Ecto neural progenitor cell (in vitro differentiated cells): ENCODE measurements at places on chromosomes 3 and 15.

DNA sequence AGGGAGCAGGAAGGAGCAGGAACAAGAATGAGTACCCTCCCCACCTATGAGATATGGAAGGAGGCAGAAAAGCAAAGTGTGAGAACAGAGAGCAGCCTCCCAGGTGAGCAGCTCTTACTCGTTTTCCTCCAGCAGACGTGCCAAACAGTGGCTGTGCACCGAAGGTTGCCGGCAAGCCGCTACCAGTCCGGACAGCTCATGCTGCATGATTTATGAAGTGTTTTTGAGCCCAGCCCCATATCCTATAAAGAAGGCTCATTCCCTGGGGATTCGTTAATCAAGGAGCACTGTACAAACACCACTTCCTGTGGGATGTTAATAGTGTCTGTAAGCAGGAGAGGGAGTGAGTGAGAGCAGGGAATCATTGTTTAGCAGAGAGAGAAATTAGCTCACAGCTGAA is 118.3 kb upstream of the FOXB1 start:
- DNase-seq, result no peak

DNA sequence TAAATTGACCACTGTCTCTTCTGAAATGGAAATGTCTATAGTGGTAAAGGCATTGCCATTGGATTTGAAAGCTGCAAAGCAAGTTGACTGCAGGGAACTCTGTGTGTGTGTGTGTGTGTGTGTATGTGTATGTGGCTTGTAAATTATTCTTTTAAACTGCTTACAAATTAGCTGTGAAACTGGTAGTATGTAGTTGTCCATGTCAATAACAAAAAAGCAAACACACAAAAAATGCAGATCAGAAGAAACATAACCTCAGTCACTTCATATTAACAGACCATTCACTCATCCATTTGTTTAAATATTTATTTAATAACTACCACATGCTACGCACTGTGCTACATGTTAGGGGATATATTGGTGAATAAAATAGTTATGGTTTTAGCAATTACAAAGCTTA is 837.7 kb downstream of the FHIT start:
- DNase-seq, result no peak

DNA sequence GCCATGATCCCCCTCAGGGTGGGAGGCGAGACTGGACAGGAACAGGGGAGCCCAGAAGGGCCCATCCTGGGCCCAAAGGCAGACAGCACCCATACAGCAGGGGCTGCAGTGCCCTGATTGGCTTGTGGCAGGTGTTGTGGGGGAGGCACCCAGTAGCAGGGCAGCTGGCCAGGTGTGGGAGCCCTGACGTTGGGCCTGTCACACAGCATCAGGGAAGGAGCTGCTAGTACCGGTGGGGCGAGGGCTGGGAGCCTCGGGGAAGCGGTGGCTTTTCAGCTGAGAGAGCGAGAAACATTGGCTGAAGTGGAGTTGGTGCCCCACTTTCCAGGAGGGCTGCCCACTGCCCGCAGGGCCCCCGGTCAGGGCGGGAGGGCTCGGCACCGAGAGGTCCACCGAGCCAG is 19.7 kb upstream of the CYP11A1 start:
- DNase-seq, result no peak

DNA sequence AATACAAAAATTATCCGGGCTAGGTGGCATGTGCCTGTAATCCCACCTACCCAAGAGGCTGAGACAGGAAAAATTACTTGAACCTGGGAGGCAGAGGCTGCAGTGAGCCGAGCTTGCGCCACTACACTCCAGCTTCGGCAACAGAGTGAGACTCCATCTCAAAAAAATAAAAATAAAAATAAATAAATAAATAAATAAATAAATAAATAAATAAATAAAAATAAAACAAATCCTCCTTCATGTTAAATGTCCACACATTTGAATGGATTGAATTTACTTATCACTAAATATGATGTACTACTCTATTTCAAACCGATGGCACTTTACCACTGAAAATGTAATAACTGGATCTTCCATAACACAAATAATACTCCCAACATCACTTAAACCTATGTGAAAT is 36.3 kb downstream of the ZBTB20 start:
- no peak for DNase-seq

DNA sequence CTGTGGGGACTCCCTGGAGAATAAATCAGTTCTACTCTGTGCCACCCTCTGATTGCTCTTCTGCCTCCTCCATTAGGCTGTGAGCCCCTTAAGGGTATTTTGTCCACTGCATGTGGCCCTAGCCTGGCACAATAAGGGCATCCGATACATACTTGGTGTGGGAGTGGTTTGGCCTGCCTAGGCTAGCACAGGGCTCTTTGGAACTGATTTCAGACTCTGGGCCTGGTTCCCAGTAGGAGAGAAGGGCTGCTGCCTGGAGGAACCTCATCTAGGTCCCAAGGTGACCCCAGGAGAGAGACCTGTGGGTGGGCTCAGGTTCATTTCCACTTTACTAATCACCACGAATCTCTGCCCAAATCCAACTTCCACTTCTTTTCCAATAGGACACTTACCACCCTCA is 5.3 kb upstream of the CTDSPL start:
- no peak for DNase-seq

GRCh38 chr3:135368316-135368715 is 573.3 kb downstream of the EPHB1 start:
- DNase-seq, result no peak

DNA sequence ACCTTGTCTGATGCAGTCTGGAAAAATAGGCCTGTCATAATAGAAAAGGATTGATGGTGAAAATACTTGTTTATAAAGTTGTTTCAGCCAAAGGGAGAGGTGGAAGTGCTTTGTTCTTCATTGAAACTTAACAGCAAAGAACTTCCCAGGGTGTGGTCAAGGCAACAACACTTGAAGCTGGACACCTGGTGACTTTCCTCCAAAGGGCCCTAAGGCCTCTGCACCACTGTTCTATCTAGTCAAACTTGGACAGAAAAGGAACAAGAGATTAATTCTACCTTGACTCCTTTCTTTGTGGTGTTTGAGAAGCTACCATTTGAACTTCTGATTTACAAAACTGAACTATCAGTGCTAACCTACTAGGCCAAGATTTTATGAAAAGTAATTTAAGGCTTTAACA is 102.0 kb downstream of the CMSS1 start:
- DNase-seq, result no peak

DNA sequence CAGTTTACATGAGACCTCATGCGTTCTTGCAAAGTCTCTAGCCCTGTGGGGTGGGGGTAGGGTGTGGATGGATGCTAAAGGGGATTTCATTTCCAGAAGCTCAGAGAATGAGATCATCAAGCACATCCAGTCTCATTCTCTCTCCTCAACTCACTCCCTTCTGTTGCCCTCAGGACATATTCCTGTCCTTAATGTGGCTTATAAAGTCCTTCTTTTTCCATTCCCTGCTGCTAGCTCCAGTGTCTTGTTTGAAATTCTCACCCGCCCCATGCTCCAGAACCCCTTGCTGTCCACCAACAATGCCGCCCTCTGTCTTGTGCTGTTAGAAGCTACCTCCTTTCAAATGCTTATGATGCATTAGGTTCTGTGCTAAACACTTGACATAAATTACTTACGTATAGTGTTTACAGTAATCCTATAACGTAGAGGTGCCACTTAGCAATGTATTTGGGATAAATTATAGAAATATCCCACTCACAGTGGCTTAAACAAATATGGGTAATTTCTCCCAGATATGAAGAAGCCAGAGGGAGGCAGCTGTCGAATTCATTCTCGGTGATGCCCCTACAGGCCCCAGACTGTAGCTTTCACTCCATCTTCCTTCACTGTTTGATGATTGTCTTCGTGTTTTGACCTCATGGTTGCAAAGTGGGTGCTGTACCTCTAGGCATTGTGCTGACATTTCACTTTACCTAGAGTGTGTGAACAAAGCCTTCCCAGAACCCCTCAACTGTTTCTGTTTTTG is 273.1 kb upstream of the TBL1XR1 start:
- DNase-seq, result no peak

GRCh38 chr3:40975711-40976121 is 223.6 kb upstream of the CTNNB1 start:
- DNase-seq, result no peak

DNA sequence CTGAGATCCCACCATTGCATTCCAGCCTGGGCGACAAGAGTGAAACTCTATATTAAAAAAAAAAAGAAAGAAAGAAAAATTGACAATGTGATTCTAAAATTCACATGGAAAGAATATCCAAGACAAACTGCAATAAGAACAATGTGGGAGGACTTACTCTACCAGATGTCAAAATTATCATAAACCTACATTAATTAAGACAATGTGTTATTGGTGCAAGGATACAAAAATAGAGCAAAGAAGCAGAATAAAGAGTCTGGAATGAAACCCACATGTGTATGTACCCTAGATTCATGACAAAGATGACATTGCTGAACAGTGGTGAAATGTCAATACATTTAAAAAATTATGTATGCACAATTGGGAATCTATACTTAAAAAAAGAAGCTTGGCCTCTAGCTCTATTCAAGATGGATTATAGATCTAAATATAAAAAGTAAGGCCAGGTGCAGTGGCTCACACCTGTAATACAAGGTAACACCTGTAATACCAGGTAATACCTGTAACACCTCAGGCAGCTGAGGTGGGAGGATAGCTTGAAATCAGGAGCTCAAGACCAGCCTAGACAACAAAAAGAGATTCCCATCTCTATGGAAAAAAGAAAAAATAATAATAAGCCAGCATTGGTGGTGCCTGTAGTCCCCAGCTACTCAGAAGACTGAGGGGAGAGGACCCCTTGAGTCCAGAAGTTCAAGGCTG is 45.7 kb downstream of the ZBTB11 start:
- DNase-seq, result no peak
